ENCODE measurements at places on chromosomes 4 and X.

DNA sequence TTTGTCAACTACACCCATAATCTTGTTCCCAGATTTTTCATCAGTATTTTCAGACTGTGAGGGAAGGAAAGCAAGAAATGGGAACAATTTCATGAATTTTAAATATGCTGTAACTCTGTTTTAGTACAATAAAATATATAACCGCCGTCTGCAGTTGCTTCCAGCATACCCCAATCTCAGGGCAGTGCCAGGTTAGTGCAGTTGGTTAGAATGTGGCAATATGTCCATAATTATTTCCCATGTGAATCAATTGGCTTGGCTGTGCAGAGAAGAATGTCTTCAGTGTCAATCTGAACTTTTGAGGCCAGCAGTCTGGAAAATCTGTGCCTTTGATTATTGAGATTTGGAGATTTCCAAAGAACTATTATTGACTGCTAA lies 5.0 kb upstream of the MMAA start:
- DNase-seq = no peak

DNA sequence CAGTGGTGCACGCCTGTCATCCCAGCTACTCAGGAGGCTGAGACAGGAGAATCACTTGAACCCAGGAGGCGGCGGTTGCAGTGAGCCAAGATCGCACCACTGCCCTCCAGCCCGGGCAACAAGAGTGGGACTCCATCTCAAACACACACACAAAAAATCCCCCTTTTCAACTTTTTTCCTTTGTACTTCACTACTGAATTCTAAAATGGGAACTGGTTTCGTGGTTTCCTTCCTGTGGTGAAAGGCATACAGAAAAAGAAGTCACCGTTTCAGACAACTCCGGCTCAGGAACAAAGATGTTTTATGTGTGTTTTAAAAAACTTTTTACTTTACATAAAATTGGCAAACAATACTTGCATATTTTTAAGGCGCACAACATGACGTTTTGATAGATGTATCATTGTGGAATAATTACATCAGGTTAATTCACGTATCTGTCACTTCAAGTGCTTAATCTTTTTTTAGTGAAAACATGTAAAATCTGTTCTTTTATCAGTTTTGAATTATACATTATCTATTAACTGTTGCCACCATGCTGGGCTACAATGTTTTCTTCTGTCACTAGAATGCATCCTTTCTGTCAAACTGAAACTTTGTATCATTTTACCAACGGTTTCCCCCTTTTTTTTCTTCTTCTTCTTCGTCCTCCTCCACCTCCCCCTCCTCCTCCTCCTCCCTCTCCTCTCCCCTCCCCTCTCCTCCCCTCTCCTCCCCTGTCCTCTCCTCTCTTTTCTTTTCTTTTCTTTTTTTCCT lies 186.0 kb downstream of the CRLF2 start:
- no peak for DNase-seq

DNA sequence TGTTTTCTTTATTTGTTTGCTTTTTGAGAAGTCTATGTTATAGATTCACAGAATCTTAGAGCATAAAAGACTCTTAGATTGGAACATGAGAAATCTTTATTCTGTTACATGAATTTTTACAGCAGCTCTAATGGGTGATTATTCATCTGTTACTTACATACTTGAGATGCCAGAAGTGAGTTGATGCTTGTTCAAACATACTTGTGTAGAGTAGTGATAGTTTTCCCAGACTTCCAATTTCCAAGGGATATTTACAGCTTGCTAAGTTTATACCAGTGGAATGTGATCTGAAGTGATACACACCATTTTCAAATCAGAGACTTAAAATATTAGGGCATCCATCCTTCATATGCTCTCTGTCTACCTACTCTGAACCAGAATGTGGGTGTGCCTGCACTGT lies 252.9 kb upstream of the SMIM31 start:
- no peak for DNase-seq

DNA sequence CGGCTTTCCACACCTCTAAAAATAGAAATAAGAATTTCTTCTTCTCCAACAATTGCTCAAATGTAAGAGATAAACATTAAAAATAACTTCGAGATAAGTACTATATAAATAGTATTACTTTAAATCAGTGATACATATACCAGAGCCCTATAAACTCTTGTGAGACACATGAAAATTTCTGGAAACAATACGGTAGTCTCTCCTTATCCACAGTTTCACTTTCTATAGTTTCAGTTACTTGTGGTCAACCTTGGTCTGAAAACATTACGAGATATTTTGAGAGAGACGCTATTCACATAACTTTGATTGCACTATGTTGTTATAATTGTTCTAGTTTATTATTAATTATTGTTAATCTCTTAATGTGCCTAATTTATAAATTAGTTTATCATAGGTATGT lies 101.5 kb upstream of the CXXC4 start:
- no peak for DNase-seq

GRCh38 chr4:73744203-73744602 lies 3.8 kb downstream of the CXCL8 start:
- DNase-seq = no peak

DNA sequence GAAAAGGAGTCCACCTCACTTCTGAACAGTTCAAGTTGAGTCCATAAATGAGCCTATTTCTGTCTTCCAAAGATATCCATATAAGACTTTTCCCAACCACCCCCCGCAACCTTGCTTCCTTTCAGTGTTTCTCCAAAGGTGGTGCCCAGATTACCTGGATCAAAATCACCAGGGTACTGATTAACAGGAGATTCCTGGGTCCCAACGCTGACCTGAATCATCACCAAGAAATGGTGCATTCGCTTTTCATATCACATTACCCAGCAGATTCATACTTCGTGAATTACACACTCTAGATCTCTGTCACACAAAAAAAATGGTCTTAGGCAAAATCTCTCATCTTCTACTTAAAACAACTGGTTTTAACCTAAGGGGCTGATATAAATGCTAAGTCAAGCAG lies 2.1 kb upstream of the GALNT7 start:
- DNase-seq = no peak

GRCh38 chrX:151570561-151570960 lies 7.1 kb downstream of the PASD1 start:
- DNase-seq = no peak

GRCh38 chrX:100731441-100732281 lies at the start of gene SYTL4:
Gene SYTL4, minus strand, starts transcription at chrX:100732121. Its CDS starts 30,084 bp downstream, at chrX:100702037.
- no peak for DNase-seq

GRCh38 chr4:153137159-153137558 lies 67.1 kb upstream of the TRIM2 start:
- DNase-seq = no peak

- no peak for DNase-seq
Observed at GRCh38 chr4:137583671-137584070, 51.4 kb upstream of the PCDH18 start.

DNA sequence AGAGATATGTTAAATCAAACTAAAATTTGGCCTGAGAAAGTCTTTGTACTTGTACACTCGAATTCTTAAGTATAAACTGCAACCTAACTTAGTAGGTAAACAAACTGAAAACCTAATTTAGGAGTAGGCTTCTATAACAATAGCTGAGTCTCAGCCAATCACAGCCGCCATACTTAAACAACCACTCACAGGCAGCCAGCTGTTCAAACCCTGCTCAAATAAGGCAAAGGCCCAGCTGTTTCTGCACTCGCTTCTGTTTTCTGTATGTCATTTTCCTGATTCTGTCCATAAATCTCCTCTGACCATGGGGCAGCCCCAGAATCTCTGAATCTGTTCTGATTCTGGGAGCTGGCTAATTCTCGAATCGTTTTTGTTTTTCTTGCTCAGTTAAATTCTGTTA lies 7.8 kb upstream of the PLS3 start:
- DNase-seq = no peak

GRCh38 chrX:50147972-50148371 lies 52.8 kb downstream of the AKAP4 start:
- DNase-seq = no peak

DNA sequence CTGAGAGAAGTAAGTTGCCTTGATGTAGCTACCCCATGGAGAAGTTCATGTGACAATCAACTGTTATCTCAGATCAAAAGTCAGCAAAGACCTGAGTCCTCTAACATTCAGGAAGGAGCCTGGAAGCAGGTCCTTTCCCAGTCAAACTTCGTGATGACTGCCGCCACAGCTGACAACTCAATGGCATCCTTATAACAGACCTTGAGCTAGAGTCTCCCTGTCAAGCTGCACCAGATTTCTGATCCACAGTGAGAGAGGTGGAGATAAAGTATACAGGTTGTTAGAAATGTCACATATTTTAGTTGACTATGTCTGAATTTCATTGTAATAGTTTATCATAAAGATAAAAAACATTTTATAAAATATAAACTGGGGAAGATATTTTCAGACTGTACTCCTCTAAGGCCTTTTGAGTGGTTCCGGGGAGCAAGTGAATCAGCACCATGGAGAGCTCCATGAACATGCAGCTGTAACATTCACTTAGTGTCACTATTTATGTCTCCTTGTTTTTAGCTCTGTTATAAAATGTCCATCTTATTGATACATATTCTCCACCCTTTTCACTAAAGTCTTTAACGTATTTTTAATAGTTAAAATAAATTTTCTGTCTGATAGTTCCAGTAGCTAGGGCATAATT lies 1653.5 kb upstream of the AGA start:
- no peak for DNase-seq

Data from omental fat pad (tissue), 4 donors.